ENCODE measurements at places on chromosomes 2 and 18.

GRCh38 chr18:71322201-71322600 lies 1033.4 kb downstream of the SOCS6 start:
- no peak for DNase-seq

DNA sequence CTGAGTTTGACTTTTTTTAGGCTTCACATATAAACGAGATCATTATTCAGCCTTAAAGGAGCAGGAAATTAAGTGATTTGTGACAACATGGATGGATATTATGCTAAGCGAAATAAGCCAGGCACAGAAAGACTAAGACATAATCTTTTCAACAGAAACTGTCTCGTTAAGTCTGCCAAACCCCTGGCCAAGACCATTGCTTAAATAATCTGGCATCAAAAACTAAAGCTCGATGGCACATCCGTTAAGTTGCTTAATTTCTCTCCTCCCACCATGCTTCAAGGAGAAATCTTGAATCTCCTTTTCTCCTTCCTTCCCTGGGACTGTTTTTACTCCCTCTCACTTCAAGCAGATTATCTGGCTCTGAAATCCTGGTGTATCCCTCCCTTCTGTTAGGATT lies 140.3 kb downstream of the GALNT14 start:
- DNase-seq = no peak

DNA sequence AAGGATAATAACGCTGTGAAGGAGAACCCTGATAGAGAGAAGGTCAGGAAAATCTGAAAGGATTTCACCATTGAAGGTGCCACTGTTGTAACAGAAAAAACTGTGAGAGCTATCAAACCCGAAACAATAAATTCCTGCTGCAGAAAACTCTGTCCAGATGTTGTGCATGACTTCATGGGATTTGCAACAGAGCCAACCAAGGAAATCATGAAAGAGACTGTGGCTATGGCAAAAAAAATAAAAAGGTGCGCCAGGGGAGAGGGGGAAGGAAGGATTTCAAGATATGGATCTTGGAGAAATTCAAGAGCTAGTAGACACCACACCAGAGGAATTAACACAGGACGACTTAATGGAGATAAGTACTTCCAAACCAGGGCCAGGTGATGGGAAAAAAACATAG lies 88.0 kb downstream of the LDLRAD4 start:
- no peak for DNase-seq

- no peak for DNase-seq
These were observed 309.6 kb upstream of the SKOR2 start for GRCh38 chr18:47560723-47561715.

- no peak for DNase-seq
These were observed 425.2 kb upstream of the MEX3C start for GRCh38 chr18:51622702-51623101.

- DNase-seq = no peak
These were observed 49.5 kb upstream of the ACAA2 start for GRCh38 chr18:49862656-49863385.

DNA sequence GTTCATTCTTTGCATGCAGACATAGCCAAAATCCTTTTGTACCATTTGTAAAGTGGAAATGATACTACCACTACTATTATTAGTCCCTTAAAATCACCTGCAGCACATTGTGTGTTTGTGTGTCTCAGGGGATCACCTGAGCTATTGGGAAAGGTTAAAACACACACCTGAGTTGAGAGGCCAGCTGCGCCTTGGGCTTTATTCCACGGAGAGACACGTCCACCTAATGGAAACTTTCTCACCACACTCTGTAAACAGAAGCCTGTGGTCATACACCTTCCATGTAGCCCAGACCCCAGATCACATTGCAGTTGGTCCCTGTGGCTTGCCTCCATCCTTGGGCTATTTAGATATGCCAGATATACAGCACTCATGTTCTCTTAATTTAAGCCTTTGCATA lies 81.8 kb upstream of the SH3BP4 start:
- DNase-seq = no peak

DNA sequence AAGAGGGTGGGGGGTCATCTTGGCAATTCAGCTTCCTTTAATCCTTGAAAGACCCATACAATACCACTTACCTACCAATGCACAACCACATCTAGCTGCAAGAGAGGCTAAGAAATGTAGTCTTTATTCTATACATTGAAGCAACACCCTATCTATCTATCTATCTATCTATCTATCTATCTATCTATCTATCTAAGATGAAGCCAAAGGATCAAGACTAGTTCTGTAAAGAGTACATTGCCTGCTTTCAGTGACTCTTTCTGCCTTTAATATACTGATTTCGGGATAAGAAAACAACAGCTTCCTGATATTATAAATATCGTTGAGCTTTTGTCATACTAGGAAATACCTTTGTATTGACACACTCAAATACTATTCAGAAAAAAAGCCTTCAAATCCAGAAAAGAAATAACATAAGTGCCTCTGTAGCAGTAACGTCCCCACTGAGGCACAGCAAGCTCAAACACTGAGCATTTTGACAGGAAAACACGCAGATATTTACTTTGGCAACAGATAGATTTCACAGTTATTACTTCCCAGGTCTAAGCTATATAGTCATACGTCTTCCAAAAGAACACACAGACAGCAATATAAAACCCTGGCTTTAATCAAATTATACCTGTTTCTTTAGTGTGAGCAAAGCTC lies 139.4 kb upstream of the SERTAD2 start:
- DNase-seq = no peak

DNA sequence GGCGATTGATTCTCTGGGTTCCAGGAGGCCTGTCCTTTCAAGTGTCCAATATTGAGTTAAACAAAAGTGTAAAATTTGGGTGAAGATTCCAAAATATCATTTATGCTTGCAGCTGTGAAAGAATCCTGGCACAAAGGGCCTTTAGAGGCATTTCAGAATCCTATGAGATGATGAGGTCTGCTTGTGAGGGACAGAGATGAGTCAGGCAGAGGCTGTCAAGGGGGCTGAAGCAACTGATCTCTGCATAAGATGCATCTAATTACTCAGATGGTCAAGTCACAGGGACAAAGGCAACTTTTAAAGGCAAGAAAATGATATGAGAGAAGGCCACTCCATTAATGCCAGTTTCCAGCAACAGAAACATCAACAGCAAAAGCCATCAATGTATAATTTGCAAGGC lies 78.8 kb downstream of the FHOD3 start:
- no peak for DNase-seq

- DNase-seq = no peak
These were observed 126.6 kb upstream of the PDE1A start for GRCh38 chr2:182553483-182553882.

DNA sequence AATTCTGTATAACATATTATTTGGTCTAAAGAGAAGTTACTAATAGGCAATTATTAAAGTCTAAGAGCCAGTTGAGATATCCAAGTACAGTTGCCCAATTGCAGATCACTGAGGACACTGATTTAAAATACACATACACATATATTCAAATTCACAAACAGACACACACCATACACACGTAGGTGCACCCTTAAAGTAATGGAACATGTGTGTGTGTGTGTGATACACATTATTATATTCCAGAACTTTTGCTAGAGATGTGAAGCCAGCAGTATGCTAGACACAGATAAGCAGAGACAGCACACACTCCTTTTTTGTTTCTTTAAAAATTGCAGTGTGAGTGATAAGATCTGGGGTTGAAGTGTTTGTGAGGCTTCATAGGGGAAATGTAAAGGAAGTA lies 292.5 kb downstream of the CNTNAP5 start:
- DNase-seq = no peak

Data from left kidney (tissue), 8 donors.